NCI-H1048 (cell line): ENCODE measurements at places on chromosomes 1 and 21.

DNA sequence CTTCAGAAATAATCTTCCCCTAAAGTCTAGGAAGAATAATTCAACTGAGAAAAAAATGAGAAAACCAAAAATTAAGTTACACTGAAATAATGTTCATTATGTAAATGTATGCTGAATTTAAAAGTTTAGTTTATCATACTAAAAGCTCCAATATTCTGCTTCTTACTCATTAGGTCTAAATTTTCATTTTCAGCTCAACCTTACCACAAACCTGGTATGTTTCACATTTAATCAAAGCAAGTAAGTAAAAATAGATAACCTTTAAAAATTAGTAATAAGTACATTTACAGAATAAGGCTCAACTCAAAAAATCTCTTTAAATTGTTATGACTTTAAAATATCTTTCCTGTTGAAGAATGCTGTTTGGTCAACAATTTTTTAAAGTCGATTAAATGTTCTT, 15.0 kb downstream of the BTG3 start:
- no peak for DNase-seq

GRCh38 chr1:71228742-71229365, 148.0 kb upstream of the ZRANB2 start:
- no peak for DNase-seq

- DNase-seq: no peak
Measured at GRCh38 chr1:176517484-176517883, 54.5 kb downstream of the PAPPA2 start.

DNA sequence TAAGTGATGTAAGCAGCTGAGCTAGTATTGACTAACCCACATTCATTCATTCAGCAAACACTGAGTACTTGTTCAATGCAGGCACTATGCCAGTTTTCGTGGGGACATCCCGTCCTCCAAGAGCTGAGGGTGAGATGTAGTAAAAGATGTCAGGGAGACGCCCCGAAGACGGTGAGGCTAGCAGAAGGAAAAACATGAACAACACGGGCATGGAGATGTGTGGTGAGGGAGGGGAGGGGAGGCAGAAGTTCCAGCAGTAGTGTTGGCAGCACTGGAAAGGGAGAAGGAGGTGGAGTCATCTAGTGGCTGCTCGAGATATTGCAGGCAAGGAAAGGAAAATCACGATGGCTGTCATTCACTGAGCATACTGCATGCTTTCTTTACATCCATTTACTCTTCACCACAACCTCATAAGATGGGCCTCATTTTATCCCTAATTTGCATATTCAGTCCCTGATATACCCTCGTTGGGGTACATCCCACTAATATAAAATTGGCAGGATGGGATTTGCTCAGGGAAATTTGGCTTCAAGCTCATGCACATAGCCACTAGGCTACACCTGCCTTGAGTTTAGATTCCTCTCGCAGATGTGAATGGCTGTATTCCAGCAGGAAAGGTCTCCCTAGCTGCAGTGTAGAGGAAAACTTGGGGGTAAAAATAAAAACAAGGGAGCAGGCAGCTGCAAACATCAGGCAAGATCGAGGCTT, 14.5 kb downstream of the PDZK1IP1 start:
- no peak for DNase-seq

DNA sequence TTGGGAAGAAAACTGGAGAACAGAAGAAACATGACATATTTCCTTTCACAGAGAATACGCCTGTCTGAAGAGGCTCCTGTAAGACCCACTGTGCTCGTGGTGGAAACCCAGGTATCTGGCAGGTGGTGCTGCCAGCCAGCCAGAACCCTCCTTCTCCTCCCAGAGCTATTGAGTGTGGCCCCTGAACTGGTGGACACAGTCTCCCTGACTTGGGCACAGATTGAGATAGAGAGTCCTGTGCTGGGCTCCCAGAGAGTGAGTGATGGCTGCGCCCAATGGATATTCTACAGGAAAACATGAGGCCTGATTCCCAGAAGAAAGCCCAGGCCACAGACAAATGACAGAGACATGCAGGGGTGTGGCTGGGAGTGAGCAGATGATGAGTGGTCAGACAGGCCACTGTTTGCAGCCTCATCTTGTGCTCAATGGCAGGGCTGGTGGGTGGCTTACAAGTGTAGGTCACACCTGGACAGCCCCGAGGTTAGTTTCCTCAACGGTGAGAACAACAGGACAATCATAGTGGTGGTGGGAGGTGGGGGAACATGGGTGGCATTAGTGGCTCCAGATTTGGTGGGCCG, 127.9 kb downstream of the PTPRU start:
- DNase-seq: no peak

DNA sequence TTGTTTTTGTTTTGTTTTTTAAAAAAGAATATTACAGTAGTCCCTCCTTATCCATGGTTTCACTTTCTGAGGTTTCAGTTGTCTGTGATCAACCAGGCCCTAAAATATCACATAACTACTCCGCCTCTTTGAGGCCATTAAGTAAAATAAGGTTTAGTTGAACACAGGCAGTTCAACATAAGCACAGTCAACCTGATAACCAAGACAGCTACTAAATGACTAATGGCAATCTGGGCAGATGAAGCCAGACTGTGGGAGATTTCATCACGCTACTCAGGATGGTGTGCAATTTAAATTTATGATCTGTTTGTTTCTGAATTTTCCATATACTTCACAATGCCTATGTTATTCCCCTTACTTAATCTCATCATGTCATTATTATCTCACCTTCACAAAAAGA, 30.1 kb downstream of the LDLRAD1 start:
- DNase-seq: no peak

GRCh38 chr1:58852731-58853485, 69.1 kb upstream of the JUN start:
- DNase-seq: no peak

- DNase-seq: no peak
Measured at GRCh38 chr1:28309702-28310101, 19.1 kb upstream of the MED18 start.

- peak; percentile 62 for DNase-seq
Measured at GRCh38 chr1:40668769-40669525, 3.5 kb upstream of the RIMS3 start.

DNA sequence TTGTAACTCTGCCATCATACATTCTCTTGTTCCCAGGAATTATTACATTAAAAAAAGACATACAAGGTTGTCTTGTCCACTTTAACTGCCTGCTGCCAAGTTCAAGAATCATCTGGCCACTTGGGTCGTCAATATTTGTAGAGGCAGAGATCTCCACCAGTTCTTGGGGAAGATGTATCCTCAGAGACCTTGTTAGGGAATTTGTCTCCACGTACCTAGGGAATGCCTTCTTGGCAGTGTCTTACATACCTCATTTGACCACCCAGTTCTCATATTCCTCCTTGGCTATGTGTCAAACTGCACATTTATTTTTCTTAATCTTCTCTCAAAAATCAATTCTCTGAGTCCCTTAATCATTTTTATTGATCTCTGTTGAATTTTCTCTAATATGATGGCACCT, 266.0 kb downstream of the SPATA17 start:
- DNase-seq: no peak

DNA sequence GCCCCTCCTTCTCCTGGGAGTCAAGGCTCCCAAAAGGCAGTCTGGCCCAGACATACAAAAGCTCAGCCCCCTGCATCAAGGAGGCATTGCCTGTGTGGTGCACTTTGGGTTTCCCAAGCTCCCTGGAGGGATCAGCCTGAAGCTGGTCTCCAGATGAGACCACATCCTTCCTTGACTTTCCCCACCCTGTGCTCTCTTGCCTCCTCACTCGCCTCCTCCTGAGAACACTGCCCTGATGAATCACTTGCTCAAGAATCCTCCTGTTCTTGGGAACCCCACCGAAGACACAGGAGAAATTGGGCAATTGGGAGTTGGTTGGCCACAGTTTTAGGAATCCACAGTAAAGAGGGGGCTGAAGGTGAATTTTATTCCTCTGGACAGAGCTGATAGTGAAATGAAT, 34.8 kb upstream of the LYST start:
- DNase-seq: no peak
